Activated CD8-positive, alpha-beta memory T cell treated with anti-CD3 and anti-CD28 coated beads for 1 hour (primary cell): ENCODE measurements at places on chromosomes 5 and 9.

DNA sequence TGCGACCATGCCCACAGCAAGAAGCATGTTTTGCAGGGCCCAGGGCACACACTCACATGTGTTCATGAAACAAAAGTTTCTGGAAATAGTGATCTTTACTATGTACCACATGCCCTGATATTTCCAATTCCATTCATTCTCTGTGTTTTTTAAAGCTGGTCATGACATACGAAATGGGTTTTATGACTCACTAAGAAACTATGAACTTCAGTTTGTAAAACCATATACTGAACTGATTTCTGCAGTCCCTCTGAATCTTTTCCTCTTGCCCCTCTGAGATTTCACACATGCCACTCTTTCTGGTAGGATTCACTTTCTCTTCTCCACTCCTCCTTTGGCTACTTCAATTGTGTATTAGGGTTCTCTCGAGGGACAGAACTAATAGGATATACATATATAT, 416.1 kb upstream of the TRPC7 start:
- no peak for DNase-seq

GRCh38 chr5:132870801-132871200, 2.7 kb upstream of the LEAP2 start:
- DNase-seq = no peak

GRCh38 chr9:109914280-109915027, 134.5 kb downstream of the PALM2AKAP2 start:
- DNase-seq = no peak

DNA sequence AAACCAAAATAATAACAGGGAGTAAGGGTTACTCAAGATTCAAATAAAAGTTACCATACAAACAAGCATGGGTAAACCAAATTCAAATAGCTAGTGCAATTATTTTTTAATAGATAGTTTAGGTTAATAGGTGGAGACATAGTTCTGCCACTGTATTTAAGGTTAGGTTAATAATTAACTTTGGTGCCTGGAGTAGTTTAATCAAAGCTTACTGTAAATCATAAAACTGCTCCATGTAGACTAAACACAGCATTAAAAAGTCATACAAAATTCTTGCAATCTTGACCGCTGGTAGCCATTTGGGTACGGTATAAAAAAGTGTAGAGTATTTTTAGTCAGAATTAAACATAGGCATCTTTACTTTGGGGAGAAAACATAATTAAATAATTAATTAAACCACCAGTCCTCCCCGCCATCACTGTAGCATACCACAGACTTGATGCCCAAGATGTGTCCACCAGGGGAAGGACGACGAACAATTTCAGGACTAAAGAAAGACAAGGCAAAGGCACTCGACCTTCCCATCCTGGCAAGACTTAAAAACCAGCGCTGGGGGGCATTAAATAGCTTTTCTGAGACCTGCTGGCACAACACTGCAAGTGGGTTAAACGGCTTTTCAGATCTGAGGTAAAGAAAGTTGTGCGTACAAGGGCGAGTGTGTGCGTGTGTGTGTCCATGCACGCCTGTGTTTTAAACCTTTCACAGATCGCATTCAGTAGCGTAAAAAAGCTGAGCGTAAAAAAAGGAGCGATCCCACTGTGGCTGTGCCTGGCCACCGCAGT, 2.9 kb downstream of the SEMA6A start:
- DNase-seq = no peak

DNA sequence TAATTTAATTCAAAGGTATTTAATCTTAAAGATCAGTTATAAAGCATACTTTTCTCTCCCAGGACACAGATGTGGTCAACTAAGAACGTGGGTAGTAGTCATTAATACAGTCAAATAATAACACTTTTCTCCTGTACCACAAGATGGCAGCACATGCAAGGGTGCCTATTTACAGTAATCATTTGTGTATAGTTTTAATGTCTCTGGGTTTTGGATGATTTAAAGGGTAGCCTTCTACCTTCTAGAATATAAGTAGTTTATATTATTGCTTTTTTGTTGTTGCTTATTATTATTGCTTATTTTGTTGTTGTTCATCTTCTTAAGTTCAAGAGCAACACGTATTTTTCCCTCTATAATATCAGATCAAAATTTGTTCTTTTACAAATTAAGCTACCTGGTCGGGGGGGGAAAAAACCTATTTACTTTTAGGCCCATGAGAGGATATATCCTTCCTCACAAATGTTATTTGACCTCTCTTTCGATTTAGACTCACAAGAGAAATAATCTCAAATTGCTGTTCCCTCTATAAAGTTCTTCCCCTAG, 59.6 kb upstream of the SLC27A6 start:
- DNase-seq = no peak

GRCh38 chr9:16640649-16641048, 229.8 kb downstream of the BNC2 start:
- DNase-seq = no peak

GRCh38 chr9:105932276-105932675, 237.9 kb downstream of the TMEM38B start:
- DNase-seq = no peak

DNA sequence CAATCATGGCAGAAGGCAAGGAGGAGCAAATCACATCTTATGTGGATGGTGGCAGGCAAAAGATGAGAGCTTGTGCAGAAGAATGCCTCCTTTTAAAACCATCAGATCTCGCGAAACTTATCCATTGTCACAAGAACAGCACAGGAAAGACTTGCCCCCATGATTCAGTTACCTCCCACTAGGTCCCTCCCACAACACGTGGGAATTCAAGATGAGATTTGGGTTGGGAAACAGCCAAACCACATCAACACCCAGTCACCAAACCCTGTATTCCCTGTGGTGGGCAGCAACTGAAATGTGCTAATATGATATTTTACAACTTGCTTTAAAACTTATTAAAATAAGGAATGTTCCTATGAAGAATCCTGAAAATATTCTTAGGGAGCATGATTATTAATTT, 54.2 kb downstream of the RASGRF2 start:
- DNase-seq = no peak
